Tongue (tissue), 3 donors: ENCODE measurements at places on chromosomes 13 and 19. TPM values are rescaled to one million over a fixed set of nuclear protein-coding genes. Genes with fewer than 3 reads are reported as not detected.

Gene BCL3
- total RNA-seq: 8.4 TPM

DNA sequence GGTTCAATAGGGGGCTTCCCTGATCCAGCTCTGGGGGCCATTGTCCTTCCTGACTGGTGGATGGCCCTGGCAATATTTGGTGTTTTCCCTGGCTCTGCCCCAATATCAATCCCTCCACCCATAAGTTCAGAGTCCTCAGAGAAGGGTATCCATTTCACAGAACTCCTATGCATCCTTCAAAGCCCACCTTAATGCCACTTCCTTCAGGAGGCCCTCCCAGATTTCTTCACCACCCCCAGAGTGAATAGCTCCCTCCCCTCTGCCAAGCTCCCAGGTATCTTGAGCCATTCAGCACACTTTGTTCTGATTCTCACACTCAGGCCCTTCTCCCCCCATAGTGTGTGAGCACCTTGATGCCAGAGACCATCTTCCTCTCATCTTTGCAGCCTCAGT is 5.8 kb downstream of the PPP1R14A start:
- DNase-seq: no peak

- no peak for DNase-seq
Measured at GRCh38 chr13:101828119-101828518, 375.6 kb downstream of the ITGBL1 start.

DNA sequence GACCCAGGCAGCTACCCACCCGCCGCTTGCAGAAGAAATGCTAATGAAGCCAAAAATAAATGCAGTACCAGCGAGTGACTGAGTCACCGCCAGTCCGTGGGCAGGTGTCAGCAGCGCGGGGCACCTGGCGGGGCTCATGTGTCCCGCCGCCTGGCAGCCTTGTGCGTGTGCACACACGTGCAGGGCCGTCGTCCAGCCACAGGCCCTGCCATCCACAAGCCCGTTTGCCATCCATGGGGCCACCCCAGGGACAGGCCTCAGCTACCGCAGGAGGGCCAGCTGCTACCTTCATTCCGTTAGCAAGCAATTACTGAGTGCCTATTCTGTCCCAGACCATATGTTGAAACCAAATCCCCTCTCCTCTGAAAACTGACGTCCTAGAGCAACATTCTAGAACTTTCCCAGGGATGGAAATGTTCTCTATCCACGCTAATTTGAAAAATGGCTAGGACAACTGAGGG is 20.5 kb downstream of the NCAN start:
- DNase-seq: peak; percentile 84

- DNase-seq: no peak
Measured at GRCh38 chr13:71515744-71516038, 351.3 kb downstream of the DACH1 start.

DNA sequence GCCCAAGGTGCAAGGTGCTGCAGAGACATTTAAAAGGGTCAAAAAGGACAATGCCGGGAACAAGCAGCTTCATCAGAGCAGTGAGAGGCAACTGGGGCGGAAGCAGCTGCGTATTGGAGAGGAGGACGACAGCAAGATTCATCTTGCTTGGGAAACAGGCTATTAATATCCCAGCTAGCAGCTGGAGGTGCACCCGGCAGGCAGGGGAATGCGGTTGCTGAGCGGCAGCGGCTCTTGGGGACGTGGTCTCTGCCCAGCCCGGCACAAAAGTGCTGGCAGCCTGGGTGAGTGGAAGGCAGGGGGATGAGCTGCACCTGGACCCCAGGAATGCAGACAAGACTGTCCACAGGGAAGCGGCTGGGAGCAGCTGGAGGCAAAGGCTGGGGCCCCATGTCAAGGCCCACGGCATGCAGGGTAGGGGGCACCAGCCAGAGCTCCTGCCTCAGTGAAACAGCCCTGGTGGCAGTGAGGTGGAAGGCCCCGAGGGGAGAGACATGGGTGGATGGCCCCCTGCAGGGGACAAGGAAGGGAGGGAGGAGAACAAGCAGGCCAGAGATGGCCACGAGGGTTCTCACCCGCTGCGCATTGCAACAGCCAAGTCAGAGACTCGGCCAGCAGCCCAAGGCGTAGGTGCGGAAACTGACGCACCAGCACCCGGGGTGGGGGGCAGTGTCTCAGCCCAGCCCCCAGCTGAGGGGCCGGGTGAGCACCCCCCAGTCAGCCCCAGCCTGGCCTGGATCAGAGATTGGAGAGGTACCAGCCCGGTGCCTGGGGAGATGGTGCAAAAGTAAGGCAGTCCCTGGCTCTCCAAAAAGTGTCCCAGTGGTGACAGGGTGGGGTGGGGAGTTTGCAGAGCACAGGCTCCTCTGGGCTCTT is 34.4 kb downstream of the PEPD start:
- peak; percentile 89 for DNase-seq

Gene LYPD3
- 17.6 TPM for total RNA-seq

DNA sequence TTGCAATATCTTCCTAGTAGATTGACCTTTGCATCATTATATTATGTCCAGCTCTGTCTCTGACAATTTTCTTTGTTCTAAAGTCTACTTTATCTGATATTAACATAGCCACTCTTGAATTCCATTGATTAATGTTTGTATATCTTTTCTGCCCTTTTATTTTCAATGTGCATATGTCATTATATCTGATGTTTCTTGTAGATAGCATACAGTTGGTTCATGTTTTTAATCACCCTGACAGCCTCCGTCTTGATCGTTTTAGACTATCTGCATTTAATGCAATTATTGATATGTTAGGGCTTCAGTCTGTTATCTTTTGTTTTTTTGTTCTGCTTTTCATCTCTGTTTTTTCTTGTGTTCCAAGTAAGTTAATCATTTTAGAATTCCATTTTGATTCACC is 159.8 kb downstream of the ENOX1 start:
- no peak for DNase-seq

- no peak for DNase-seq
Measured at GRCh38 chr13:86933676-86934075, 737.5 kb upstream of the SLITRK5 start.

DNA sequence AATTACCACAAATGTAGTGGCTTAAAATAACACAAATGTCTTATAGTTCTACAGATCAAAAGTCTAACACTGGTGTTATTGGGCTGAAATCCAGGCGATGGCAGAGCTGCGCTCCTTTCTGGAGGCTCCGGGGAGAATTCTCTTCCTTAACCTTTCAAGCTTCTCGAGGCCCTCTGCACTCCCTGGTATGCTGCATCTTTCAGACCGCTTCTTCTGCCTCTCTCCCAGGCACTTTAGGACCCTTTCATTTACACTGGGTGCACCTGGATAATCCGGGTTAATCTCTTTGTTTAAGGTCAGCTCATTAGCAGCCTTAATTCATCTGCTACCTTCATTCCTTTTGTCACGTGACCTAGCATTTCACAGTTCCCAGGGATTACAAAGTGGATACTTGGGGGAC is 211.3 kb upstream of the RFC3 start:
- DNase-seq: no peak

GRCh38 chr13:107450931-107451330 is 764.4 kb downstream of the LIG4 start:
- peak; percentile 3 for DNase-seq

Gene CD33
- 3.5 TPM for total RNA-seq

DNA sequence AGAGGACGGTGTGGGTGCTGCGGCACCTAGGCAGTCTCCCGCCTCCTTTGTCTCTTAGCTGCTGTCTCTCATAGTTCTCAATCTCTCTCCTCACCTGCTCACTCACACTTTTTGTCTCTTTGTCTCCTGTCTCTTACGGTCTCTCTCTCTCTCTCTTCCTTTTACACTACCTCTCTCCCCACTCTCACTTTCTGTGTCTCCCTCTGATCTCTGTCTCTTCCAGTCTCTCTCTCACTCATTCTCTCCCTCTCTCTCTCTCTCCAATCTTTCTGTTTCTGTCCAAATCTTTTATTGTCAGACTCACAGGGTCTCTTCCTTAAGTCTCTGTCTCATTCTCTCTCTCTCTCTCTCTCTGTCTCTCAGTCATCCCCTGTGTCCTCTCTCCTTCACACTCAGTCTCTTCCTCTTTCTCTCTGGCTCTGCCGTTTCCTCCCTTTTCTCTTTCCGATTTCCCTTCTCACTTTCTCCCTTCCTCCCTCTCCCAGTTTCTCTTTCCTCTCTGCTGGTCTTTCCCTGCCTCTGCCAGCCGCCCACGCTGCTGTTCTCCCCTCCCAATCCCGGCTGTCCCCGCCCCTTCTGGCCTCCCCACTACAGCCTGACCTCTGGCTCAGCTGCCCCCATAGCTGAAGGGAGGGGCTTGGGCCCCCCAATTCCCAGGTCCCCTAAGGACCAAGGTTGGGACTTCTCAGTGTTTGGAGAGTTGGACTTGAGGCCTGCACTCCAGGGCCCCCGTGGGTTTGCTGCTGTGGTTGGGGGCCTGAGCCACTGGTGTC is at the start of gene PLEKHA4:
Gene PLEKHA4 (minus strand): TSS at position 504 of the 773 bp plus-strand sequence. CDS start 997 bp downstream, outside the sequence.
- peak; percentile 71 for DNase-seq

DNA sequence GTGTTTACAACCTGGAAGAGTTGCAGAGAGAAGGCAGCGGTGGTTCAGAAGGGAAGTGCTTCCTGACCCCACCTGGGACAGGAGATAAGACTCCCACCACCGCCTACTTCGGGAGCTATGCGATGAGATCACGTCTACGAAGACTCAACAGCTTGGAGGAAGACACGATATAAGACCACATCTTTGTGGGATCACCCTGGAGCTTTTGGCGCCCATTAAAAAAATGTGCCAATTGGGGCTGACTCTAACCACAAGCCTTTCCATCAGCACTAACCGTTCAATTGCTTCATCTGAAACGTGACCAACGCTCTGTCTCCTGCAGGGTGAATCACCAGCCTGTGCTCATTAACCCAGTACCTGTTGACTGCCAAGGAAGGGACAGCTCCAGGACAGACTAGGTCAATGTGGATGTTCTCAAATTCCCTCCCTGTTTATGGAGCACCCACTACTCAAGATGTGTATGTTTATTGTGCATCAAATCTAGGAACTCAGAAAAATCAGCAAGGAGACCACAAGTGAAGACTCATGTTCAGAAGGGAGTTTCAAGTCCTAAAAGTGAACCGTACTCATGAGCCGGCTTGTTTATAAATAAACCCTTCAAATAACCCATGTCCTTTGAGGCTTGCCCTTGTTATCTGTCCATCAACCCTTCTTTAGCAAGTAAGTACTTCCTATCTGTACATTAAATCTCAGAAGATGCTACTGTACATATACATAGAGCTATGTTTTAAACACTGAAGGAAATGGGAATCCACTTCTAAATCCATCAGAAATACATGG is 67.5 kb downstream of the LATS2 start:
- DNase-seq: no peak

Gene GRK1
- not detected for total RNA-seq

- no peak for DNase-seq
Measured at GRCh38 chr19:46133777-46134241, 9.3 kb upstream of the IGFL3 start.

Gene MLNR
- total RNA-seq: not detected

Gene SLC10A2
- total RNA-seq: not detected

DNA sequence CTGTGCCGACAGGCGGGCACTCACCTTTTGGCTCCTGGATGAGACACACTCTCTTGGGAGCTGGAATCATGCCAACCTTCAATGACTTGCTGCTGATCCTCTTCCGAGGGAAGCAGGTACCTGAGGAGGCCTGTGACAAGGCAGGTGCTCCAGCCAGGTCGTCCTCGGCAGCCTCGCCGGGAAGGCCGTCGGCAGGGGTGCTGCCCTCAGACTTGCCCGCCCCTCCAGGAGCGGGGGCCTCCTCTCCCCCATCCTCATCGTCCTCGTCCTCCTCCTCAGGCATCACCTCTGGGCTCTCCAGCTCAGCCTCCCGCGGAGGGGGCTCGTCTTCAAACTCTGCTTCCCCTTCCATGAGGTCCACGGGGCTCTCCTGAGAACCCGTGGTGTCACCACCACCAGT is 29.2 kb downstream of the SUGP2 start:
- DNase-seq: no peak

GRCh38 chr19:17105556-17105955 is 30.0 kb downstream of the MYO9B start:
- no peak for DNase-seq

DNA sequence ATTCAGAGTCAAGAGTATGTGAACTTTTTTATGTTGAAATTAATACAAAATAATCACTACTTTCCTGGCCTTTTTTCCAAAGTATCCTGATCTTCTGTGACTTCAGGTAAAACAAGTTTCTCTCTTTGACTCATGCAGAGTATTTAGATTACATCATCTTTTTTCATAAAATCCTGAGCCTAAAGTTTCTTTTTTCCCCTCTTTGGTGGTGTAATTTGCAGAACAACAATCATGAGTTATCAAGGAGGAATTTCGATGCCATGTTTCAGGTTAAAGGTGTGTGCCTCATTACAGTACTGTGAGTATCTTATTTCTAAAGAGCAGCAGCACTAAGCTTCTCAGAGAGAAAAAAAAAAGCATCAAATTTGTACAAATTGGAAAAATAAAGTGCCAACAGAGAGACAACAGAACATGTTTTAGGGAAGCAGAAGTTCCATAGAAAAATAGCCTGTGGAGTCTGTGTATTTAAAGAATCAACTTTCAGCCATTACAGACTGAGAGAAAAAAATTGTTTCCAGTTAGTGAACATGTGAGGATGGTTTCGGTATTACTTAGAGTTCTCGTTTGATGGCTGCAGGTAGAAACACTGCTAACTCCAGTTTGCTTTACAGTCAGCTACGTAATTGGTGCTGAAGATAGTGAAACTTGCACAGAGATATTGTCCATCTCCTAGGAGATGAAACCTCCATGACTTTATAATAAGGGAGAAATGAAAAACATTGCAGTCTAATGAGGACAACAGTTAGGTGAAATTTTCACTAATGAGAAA is 78.1 kb upstream of the PCDH9 start:
- no peak for DNase-seq

DNA sequence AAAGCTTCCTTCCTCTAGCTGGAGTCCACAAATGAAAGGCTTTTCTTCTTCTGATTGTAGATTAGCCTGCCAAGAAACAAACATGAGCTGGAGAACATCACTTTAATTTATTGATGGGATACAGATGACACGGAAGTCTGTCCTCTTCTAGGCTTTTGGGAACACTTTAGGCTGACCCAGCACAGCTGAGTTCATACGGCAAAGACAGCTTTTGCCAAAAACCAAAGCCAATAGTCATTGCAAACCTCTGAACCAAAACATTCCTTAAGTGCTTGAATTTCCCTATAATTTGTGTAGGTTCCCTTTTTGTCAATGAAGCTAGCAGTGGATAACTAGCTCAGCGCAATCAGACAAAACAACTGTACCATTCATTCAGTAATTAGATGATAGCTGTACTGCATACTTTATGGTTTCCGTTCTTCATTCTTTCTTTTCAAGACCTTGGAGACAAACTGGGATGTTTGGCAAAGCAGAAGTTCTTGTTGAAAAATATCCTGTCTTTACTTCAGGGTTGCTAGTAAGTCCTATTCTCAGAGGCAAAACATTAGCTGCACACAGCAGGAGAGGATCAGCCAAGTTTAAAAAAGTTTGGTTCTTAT is 95.7 kb upstream of the SPRY2 start:
- peak; percentile 94 for DNase-seq

Gene PSG3
- total RNA-seq: not detected

Gene CCNA1
- total RNA-seq: 1.4 TPM

Gene ZNF491
- total RNA-seq: 4.4 TPM

DNA sequence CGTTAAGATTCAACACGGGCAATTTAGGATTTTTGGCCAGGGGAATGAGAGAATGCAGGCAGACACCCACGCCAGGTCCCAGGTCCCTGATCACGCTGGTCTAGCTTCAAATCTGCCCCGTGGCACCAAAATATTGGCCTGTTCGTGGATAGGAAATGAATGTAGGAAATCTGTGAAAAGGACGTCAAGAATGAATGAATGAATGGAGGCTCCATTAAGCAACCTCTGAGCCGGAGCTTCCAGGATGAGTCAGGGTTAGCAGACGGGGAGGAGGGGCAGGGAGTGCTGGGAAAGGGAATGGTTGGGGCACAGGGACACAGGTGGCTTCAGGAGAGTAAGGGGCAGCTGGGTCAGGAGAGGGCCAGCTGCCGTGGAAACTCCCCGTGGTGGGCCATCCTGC is 4.2 kb downstream of the SULT2B1 start:
- DNase-seq: no peak

GRCh38 chr19:11373166-11373884 is 1.1 kb upstream of the SWSAP1 start:
- DNase-seq: peak; percentile 58
